ENCODE measurements at places on chromosomes 6 and 20.

DNA sequence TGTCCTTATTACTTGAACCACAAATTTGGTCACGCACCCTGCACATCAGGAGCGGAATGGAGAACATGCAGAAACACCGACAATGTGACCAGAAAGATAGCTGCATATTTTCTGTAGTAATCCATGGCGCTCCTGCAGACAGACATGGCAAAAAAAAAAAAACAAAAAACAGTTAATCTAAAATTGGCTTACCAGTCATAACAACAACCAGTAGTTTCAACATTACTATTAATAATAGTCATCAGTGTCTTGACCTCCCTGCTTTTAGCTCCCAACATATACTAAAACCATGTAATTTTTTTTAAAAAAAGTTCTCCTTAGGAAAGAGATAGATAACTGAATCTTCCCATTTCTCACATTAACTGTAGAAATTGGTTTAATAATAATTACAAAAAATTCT is 6.8 kb downstream of the CGA start:
- DNase-seq, result no peak

DNA sequence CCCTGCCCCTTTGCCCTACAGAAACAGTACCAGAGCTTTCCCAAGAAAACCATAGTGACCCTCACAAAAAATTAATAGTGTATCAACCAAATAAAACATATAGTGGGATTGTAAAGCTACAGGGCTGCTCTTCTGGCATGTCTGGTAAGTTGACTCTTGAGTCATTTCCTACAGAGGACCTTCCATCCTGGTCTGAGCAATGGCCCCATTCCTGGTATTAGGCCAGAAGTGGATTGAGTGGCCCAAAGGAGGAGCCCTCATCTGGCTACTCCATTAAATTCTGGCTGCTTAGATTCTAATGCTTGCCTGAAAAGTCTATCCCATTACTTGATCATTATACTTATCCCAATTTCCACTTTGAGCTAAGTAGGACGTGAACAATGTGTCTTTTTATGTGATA is 150.9 kb upstream of the HMGN3 start:
- DNase-seq, result no peak

DNA sequence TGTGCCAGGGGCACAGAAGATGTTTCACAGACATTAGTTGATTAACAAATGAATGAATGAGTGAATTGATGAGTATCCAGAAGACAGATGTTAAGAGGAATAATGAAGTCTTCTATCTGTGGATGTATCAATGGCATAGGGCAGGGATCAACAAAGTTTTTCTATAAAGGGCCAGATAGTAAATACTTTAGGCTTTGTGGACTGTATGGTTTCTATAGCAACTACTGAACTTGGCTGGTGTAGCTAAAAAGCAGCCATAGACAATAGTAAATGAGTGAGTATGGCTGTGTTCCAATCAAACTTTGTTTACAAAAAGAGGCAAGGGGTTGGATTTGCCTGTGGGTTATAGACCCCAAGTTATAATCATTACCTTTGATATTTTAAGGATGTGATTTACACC is 144.0 kb downstream of the PRL start:
- no peak for DNase-seq

GRCh38 chr6:117446861-117447260 is 21.1 kb upstream of the ROS1 start:
- no peak for DNase-seq

DNA sequence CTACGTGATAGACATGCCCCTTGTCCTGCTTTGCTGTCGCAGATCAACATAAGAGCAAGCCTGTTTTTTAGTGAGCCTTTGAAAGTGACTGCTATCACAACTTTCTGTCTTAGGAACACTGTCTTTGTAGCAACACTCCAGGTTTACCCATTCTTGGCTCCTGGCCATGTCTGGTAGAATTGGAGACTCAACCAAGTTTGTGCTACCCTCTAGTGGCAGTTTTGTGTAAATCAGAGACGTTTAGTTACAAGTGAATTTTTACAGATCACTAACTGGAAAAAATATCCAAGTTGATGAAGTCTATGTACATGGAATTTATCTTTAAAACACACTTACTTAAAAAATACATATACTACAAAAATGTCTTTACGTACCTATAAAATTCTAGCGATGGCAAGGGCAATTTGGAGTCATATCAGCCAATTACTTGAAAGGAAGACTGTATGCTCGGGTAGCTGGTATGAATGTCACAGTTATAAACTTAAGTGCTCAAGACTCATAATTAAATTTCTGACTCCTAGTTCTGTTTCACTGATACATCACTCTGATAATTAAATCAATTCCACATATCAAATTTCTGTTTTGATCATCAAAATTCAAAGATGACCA is 101.4 kb downstream of the ADGB start:
- DNase-seq, result peak; percentile 15

GRCh38 chr20:53884859-53885541 is 185.4 kb downstream of the BCAS1 start:
- no peak for DNase-seq

GRCh38 chr20:61718361-61719005 is 347.2 kb downstream of the TAF4 start:
- no peak for DNase-seq

- no peak for DNase-seq
Measured at GRCh38 chr6:16396497-16397319, 158.3 kb downstream of the GMPR start.

DNA sequence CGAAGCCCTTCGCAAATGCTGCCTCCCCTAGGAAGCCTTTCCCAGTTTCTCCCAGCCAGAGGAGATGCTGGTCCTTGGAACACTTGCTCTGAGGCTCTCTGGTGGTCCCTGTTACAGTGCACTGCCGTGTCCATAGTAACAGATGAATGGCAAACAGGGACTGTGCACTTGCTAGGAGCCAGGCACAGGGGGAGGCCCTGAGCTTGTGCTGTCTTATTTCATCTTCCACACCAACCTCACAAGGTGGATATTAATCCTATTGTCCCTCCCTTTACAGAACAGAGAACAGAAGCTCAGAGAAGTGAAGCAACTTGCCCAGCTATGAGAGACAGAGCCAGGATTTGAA is 19.0 kb downstream of the SRC start:
- no peak for DNase-seq

DNA sequence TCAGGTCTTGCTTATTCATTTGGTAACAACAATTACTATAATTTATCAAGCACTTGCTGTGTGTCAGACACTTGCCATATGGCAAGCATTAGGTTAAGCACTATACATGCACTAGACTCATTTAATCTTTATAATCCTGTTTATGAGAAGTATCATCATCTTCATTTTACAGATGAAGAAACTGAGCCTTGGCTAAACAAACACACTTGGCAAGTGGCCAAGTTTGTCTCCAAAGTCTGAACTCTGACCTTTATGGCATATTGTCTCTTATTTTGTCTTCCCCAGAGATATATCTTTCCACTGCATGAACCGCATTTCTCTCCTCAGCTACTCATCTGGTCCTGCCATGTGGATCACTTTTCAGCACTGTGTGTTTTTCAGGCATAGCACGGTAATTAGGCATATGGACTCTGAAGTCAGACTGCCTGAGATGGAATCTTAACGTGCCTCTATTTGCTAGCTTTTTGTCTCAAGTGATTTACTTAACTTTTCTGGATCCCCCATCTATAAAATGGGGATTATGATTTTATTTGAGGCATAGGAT is 4.7 kb downstream of the ADGRF5 start:
- no peak for DNase-seq

- DNase-seq, result no peak
Measured at GRCh38 chr6:44701637-44702101, 314.2 kb downstream of the CDC5L start.

DNA sequence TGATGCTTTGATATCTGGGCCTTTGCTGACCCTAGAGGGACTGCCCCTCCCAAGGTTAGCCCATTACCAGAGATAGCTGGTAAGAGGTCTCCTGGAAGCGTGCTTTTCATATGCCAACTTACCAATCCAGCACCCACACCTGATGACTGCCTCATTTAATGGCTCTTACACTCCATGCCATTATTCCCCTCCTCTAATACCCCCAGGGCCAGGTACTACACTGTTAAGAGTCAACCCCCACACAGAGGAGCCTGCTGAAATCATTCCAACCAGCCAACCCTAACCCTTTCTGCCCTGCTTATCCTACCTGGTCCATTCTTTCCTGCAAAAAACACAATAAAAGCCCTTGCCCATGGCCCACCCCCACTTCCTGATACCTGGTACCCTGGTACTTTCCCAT is 736.8 kb upstream of the SLC35B3 start:
- DNase-seq, result no peak

DNA sequence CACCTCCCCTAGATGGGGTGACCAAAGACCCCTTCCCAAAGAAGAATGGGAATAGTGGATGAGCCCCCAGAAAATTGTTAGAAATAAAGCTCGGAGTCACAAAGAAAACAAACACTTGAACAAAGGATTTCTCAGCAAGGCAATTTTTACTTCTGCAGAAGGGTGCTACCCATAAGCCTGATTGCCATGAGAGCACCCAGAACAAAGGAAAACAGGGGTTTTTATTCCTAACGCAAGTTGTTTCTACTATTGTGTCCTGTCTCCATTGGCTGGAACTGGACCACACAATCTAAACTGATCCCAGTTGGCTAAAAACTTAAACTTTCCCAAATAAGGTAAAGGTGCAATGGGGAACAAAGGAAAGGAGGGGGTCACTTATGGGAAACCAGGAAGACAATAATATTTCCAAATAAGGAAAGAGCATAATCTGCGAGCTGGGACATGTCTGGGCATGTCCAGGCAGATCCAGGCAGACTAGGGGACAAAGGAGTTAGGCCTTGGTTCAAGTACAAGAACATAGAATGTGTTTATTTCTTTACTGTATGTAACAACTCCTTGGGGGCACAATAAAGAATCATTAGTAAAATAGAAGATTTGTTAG is 20.0 kb downstream of the HLA-B start:
- no peak for DNase-seq

GRCh38 chr6:106702046-106702445 is 72.7 kb downstream of the QRSL1 start:
- DNase-seq, result no peak

DNA sequence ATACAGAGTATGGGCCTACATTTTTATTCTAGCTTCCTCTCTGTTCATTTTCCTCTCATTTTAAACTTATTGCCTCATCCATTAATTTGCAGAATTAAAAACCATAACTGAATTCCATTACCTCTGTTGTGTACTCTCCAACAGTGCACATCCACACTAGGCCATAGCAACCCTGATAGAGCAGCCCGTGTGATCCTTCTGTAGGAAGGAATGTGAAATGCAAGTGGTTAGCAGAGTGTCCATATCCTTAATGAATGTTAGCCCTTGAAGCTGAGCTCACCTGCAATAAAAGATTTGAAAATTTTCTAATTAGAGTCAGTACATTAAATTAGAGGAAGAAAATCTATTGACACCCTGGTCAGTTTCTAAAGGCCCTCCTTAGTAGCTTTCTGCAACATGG is 6.5 kb upstream of the GRIK2 start:
- DNase-seq, result no peak

DNA sequence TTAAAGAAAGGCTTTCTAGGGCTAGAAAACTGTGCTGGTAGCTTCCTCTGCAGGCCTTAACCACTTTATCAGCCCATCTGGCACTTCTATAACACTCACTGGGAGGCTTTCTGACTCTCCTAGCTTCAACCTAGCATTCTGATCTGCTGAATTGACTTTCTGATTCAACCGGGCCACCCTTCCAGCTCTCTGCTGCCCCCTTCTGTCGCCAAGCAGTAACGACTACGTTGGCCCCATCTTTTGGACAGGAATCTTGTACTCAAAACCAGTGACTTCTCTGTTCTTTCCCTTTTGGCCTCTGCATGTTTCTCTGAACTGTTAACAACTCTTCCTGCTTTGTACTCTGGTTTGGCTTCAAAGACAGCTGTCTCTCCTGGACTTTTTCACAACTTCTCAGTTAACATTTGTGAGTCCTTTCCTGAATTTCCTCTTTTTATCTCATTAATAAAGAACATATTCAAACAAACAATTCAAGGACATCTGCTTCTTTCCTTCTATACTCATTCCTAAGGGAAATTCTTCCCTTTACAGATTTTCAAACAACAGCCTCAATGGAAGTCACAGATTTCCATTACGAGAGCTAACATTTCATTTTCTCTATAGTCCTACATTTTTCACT is 43.9 kb upstream of the FAM135A start:
- DNase-seq, result peak; percentile 41

- no peak for DNase-seq
Measured at GRCh38 chr20:37898233-37899104, 4.5 kb upstream of the VSTM2L start.

GRCh38 chr6:20481281-20481680 is 53.0 kb upstream of the CDKAL1 start:
- no peak for DNase-seq

DNA sequence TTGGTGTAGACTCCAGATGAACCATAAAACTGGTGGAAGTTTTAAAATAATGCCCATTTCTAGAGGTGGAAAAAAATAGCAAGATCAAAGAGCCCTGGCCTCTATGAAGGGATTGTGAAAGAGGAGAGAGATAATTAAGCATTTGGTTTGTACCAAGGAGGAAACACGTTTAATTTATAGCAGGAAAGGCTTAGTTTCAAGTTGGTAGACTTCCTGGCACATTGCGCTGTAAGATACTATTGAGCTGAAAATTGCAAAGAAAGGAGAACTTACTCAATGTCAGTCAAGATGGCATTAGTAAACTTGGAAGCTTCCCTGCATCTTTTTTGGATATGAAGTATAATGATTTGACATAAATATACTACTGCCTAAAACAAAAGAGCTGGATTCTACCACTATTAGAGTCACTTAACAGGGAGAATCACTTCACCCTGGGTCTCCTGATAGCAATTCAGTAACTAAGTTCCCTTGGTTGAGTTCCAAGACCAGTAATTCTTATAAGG is 24.4 kb downstream of the MARCKS start:
- no peak for DNase-seq
